ENCODE measurements at places on chromosomes 1 and 21.
A peak's percentile ranks its signal among the peaks of the same experiment; 100 is the strongest.

DNA sequence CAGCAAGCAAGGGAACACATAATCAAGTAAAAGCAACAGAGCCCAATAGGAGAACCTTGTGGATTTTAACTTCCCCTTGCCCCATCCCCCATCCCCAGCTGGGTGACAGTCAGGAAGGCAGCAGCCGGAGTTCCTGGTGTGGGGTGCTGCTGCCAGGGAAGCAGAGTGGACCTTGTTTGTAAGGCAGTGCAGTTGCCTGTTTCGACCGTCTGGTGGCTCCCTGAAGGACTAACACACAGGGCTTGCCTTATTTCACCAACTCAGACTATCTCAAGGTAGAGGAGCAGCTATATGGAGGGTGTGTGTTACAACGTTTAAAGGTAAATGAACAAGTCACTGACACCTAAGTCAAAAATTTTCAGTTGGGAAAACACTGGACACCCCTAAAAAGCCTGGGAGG is 6.6 kb downstream of the KRTAP10-8 start:
- peak; percentile 14 for DNase-seq

- DNase-seq: no peak
Observed at GRCh38 chr1:58861506-58861905, 77.7 kb upstream of the JUN start.

DNA sequence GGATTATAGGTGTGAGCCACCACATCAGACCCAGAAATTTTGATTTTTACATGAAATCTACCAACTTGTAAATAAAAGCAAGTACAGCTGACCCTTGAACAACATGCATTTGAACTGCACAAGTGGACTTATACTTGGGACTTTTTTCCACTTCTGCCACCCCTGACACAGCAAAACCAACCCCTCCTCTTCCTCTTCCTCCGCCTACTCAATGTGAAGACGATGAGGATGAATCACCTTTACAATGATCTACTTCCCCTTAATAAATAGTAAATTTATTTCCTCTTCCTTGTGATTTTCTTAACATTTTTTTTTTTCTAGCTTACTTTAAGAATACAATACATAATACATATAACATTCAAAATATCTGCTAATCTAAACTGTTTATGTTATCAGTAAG is 17.5 kb upstream of the YRDC start:
- DNase-seq: no peak

- no peak for DNase-seq
Observed at GRCh38 chr1:79568411-79568810, 561.9 kb upstream of the ADGRL4 start.

- no peak for DNase-seq
Observed at GRCh38 chr1:157288006-157288405, 149.8 kb upstream of the ETV3 start.

- DNase-seq: no peak
Observed at GRCh38 chr1:208524376-208524775, 280.2 kb upstream of the PLXNA2 start.

DNA sequence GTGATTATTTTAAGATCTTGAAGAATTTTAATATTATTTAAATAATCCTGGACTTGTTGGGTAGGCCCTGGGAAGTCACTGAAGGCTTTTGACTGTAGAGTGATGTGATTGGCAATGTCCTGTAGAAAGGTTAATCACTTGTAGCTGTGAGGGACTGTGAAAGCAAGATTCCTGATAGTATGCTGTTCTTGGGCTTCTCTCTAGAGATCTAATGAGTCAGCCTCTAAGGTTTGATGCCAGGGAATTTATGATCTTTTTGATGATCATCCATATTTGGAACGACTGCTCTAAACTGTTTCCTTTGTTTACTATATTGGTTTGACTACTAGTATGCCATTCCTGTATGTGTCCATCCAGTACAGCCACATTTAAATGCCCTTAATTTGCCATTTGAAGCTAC is 56.5 kb downstream of the CAMSAP2 start:
- DNase-seq: no peak

DNA sequence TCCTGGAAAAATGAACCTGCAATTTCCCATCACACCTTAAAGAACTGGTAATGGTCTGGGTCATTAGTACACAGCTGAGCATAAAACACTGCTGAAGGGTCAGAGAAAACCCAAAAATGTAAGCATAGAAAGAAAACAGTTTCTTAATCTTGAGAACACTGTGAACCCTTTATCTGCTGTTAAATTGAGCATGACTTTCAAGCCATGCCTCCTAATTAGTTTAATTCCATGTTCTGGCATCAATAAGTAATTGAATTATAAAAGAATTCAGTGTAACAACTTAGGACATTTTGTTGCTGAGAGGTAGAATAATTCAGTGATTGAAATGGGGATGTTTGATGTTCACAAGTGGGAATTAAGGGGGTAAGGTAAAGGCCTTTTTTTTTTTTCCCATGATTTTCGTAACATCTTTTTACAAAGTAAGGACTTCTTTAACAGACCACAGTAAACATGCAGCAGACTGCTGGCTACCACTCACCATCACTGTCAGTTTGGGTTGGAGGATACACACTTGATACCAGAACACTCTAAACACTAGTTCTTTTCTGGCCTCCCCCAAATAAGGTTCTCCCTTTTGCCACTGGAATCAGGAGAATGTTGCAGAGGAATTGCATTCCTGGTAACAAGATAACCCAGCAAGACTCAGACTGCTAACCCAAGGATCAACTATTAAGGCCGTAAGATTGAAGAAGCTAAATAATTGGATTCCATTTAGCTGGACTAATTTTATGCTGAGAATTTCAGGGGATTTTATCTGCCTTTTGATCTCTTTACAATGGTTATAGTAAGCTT is 3.0 kb downstream of the RWDD3 start:
- DNase-seq: no peak

DNA sequence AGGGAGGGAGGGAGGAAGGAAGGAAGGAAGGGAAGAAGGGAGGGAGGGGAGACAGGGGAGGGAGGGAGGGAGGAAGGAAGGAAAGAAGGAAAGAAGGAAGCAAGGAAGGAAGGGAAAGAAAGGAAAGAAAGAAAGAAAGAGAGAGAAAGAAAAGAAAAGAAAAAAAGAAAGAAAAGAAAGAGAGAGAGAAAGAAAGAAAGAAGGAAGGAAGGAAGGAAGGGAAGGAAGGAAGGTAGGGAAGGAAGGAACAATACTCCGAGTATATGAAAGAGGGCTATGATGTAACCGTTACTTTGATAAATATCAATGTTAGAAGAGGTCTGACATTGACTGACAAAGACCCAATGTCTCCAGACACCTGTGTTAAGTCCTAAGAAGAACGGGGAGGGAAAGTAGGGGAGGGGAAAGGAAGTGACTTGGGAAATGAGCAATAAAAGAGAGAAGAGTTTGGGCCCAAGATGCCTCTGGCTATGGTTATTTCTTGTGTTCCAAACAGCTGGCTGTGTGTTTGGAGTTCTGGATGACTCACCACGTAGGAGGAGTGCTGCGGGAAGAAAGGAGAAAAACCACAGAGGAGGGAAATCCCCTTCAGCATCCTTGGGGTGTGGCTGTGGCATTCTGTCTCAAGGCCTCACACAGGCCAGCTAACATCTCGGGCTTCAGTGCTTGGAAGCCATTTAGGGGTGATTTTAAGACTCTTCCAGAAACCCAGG is 37.0 kb upstream of the RXRG start:
- DNase-seq: peak; percentile 37

- DNase-seq: no peak
Observed at GRCh38 chr1:210231846-210232510, 618 bp upstream of the SERTAD4 start.

DNA sequence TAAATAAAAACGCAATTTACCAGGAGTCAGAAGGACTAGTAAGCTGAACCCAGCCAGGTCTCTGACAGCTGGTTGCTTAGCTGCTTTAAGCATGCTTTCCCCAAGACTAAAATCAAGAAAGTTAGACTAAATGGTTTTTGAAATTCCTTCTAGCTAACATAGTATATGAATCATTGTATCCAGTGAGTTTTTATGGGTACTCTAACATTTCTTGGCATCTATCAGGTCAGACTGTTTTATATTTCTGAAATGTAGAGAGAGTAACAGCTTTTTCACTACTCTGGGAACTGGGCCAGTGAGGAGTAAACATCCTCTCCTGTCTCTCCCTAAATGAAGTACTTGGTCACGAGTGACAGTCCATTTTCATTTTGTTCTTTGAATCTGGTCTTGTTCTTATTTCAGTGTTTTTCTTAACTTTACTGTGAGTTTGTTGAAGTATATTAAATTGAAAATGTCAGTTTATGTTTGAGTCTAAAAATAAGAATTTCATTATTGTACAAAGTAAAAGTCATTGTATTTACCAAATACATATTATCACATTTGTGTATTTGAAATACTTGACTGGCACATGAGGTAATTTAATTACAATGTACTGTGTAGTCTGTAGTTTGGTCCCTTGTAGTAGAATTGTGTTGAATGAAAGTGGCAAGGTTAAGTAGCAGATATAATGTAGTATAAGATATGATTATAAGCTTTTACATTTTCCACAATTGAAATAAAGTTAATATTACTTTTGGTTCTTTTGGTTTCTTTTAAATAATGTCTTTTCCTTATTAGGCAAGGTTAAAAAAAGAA is 47.6 kb downstream of the PKN2 start:
- no peak for DNase-seq

GRCh38 chr1:94693029-94693428 is 127.1 kb upstream of the SLC44A3 start:
- DNase-seq: no peak

GRCh38 chr1:169906938-169907337 is 13.2 kb upstream of the SCYL3 start:
- no peak for DNase-seq
